ENCODE measurements at places on chromosomes 7 and 10.

DNA sequence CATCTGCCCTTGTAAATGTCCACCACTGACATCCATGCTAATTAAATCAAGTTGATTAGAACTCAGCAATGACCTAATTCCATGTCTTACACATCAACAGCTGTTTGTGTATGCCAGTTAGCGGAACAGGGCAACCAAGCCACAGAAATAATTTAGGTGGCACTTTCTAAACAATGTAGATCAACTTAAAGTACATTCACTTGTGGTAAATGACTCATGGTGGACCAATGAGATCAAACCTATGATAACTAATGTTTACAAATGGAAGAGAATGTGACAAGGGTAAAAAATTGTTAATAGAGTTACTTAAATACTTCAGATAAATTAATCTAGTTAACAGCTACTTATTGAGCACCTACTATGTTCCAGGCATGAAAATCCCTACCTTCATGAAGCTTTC, 63.1 kb upstream of the ICA1 start:
- no peak for DNase-seq

- DNase-seq, result no peak
Observed at GRCh38 chr10:75600833-75601232, 169.4 kb downstream of the LRMDA start.

- DNase-seq, result no peak
Observed at GRCh38 chr7:141915565-141915964, 634 bp upstream of the OR9A4 start.

- DNase-seq, result no peak
Observed at GRCh38 chr10:92419740-92420545, 129.0 kb downstream of the MARCHF5 start.

DNA sequence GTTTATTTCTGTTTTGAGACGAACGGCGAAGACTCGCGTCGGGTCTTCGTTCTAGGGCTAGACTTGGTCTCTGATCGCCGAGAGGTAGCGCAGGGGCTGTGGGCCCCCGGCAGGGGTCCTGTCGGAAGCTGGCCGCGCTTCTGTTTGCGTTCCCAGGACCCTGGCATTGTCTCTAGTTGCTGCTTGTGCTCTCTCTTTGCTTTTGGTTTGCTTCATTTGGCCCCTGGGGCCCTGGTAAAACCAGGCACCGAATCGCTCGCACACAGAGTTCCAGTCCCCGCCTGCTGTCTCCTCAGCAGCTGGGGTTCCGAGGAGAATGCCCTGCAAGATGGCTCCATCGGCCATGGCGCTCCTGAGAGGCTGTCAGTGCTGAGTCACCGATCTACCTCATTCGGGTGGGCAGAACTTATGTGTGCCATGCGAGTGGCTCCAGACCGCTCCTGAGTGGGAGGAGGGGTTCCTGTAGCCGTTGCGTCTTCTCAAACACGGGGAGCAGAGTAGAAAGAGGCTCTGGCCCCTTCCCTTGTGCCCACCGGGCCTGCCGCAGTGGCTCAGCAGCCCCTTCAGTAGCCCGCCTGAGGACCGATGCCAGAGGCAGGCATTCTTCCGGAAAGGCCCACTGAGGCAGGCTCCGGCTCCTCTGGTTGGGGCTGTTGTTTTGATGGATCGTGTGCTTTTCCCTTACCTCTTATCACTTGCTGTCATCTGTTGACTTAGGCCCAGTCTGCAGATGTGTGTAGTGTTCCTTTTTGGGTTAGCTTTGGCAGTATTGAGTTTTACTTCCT, 826 bp downstream of the CHPF2 start:
- DNase-seq, result peak; percentile 71

DNA sequence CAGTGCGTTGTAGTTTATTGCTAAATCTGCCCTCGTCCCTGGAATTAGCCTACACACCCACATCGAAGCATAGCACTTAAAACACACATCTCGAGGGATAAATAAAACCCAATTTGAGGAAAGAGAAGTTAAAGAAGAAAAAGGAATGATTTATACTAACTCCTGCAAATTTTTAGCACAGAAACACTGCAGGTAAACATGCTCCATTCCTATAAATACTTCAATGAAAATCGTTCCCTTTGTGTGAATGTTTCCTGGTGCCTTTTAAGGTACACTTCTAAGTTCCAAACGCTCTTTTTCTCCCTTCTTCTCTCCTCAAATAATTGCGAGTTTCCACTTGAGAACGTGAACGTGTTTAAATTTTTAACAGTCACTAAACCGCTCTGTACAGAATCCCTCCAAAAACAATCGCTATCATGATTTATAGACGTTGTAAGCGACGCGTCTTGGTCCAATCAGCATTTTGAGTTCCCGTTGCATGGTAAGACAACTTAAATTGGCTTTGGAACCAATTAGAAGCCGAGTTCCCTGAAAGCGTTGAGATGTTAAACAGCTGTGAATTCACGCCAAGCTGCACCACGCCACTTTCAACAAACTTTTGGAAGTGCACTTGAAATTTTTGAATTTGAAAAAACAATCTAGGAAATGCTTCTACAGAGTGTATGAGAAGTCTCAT, 12.5 kb upstream of the EBLN1 start:
- DNase-seq, result no peak

DNA sequence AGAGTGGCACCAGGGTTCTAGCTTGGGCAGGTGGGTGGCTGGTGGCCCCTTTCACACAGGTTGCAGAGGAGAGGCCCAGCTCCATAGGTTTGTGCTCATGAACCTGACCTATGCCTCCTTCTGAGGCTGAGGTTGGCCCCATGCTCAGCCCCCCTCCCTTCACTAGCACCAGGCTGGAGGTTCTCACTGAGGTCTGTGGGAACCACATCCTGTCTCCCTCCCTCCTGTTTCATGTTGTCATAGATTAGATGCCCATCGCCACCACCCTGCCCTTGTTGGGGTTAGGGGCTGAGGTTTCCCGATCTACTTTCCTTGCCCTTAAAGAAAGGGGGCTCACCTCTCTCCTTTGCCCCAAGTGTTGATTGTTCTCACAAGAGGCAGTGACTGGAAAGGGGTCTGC, 14.7 kb downstream of the NEUROG3 start:
- no peak for DNase-seq

DNA sequence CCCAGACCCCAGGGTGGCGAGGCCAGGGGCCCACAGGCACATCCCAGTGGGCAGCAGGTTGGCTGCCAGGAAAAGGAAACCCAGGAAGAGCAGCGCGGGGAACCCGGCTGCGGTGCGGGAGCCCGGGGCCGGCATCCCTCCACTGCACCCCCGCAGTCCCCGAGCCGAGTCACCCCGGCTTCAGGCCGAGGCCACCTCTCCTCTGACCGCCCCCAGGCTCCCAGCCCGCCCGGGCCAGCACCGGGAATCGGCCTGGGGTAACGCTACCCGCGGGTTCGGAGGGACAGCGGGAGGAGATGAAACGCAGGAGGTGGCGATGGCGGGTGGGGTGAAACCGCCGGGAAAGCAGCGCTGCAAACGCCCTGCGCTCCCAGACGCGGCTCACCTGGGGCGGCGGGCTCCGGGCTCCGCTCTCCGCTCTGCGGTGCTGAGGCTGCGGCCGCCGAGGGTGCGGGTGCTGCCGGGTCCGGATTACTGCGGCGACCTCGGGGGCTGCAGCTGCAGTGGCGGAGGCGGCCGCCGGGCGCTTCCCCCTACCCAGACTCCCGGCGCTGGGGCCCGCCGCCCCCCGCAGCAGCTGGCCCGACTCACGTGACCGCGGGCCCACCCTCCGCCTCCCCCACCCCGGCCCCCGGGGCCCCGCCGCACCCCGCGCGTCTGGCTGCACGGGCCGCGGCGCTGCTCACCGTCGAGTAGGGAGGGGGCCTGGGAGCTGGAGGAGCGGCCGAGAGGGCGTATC, at the start of gene SCRN1:
Gene SCRN1, minus strand, starts transcription at position 545 of the 739 bp plus-strand sequence. CDS start 20,734 bp downstream, outside the sequence.
- no peak for DNase-seq

- DNase-seq, result no peak
Observed at GRCh38 chr10:121851786-121852185, 76.0 kb downstream of the ATE1 start.

- DNase-seq, result no peak
Observed at GRCh38 chr7:105705427-105705826, 124.1 kb upstream of the EFCAB10 start.

DNA sequence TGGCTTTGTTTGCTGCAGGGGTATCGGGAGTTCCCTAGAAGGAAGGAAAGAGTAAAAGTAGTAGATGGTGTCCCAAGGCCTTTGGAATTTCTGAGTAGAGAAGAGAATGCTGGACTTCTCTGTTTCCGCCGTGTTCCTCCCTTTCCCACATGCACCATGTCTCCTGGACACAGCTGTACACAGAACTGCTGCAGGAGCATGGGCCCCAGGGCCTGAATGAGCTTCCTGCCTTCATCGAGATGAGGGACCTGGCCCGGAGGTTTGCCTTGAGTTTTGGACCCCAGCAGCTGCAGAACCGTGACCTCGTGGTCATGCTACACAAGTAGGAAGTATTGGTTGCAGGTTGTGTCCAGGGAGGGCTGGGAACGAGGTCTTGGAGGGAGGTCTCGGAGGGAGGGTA, 15.3 kb upstream of the PVRIG start:
- DNase-seq, result no peak

DNA sequence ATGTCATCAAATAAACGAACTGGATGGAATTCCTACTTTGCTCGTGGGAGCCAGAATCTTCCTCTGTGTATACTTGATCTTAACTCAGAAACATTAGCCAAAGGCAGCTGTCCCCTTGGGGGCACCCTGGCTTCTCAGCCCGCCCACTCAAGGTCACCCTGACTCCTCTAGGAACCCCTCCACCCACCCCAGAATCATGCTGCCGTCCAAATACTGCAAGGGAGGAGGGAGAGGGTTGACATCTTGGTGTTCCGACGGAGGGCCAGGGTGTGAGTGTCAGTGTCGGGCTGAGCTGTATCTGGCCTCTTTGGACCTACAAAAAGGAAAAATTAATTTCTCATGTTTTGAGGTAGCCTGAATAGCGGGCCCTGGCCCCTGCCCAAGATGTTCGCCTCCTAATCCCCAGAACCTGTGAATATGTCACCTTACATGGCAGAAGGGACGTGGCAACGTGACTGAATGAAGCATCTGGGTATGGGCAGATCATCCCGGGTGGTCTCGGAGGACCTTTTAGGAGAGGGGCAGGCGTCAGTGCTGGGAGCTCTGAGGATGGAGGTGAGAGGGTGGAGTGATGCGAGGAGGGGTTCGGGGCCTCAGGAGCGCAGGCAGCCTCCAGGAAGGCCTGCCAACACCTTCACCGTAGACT, 40.5 kb upstream of the RBM33 start:
- no peak for DNase-seq

DNA sequence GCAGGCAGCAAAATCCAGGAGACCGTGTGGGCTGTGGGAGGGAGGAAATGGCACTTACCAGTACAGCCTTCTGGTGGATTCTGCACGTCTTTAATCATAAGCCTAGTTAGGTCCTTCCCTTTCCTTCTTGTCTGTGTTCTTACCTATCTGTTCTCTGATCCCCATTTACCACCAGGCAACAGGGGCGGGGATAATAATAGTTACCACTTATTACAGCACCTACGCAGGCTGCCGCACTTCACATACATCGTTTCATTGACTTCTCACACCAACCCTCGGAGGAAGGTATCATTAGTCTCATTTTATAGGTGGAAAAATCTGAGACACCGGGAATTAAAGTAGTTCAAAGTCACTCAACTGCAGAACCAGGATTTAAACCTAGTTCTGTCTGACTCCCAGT, 4.5 kb upstream of the EPHA1 start:
- no peak for DNase-seq

DNA sequence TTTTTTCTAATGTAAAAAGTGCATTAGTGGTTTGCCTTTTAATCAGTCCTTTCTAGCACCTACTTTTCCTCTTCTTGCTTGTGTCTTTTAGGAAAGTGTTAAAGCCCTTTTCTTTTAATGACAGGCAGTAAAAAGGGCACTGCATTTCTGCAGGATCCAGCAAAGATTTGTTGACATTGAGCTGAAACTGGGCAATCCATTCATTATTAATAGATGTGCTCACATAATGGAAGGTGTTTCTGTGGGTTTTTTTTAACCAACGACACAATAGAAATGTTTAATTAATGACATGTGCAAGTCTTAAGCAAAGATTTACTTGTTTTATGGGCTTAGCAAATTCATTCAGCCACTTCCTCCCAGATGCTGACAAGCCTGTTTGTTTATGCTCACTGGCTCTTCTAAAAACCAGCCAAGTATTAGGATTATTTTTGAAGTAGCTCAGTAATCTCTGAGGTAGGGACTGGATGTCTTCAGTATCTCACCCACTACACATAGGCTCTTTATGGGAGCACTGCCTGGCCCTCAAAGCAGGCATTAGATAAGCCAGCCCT, 1201.1 kb downstream of the SORCS1 start:
- no peak for DNase-seq

DNA sequence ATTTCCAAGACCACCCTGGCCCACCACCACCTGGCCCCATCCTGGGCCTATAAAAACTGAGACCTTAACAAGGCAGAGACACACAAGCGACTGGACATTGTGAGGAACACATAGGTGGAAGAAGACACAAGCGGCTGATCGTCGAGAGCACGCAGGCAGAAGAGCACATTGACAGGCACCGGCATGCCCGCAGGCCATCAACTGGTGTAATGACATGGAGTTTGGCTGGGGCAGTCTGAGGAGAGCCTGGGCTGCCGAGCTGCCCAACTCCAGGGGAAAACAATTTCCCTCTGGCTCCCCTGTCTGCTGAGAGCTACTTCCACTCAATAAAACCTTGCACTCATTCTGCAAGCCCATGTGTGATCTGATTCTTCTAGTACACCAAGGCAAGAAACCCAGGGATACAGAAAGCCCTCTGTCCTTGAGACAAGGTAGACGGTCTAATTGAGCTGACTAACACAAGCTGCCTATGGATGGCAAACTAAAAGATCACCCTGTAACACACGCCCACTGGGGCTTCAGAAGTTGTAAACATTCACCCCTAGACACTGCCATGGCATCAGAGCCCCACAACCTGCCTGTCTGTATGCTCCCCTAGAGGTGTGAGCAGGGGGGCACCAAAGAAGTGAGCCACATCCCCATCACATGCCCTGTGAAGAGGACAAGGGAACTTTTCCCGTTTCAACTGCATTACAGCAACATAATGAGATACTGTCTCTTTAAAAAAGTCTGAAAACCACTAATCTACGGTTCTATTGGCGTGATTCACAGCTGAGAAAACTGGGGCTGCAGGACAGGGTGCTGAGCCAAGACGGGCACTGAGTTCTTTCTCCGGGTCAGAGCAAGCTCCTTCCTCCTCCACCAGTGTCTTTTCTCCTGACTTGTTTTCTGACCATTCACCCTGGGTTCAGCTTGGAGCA, 18.5 kb upstream of the TNS3 start:
- DNase-seq, result no peak

GRCh38 chr7:140870003-140870402, 54.7 kb downstream of the BRAF start:
- DNase-seq, result no peak

- DNase-seq, result no peak
Observed at GRCh38 chr7:133372337-133372736, 119.5 kb downstream of the EXOC4 start.

GRCh38 chr7:101294039-101294831, 27.4 kb downstream of the IFT22 start:
- no peak for DNase-seq

All from stimulated activated CD8-positive, alpha-beta memory T cell treated with anti-CD3 and anti-CD28 coated beads, Interleukin-4, amount 100 ng/mL, for 4 hours (primary cell).